ENCODE measurements at places on chromosomes 4 and X. TPM values are rescaled to one million over a fixed set of nuclear protein-coding genes. Genes with fewer than 3 reads are reported as not detected.

Gene SMIM10
- 0.31 TPM for total RNA-seq

Gene SNCA
- not detected for total RNA-seq

Gene OTUD6A
- not detected for total RNA-seq

GRCh38 chr4:89111833-89112563 is 665 bp downstream of the TIGD2 start:
- DNase-seq: no peak

DNA sequence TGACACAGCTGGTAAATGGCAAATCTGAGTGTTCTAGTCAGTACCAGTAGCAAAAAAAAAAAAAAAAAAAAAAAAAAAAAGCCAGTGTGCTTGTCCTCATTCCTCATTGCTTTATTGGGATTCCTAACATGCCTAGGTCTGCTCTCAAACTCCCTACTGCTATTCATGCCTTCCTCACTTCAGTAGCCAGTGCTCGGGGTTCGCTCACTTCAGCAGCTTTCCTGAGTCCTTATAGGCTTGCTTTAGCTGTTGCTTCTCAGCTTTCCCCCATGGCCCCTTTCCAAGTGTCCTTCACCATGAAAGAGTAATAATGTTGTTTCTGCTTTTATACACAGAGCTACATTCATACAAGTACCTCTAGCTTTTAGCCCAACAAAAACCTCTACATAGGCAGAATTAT is 30.8 kb downstream of the SLITRK2 start:
- DNase-seq: no peak

GRCh38 chr4:6121941-6122340 is 78.4 kb downstream of the JAKMIP1 start:
- DNase-seq: no peak

DNA sequence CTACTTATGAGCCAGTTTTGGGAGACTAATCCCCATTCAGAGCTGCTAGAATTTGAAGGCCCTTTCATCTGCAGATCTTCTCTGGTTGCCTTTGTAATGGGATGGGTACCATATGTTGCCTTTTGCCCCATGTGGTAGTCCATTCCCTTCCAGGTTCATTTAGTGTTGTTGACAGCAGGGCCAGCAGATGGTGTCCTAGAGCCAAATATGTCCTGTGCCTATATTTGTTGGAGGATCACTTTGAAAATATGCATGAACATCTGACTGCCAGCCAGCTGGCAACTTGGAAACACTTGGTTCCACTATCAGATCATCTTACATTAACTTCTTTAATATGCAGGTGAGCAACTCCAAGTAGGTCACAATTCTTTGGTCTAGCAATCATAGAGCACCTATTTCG is 30.4 kb downstream of the CFAP299 start:
- DNase-seq: peak; percentile 86

DNA sequence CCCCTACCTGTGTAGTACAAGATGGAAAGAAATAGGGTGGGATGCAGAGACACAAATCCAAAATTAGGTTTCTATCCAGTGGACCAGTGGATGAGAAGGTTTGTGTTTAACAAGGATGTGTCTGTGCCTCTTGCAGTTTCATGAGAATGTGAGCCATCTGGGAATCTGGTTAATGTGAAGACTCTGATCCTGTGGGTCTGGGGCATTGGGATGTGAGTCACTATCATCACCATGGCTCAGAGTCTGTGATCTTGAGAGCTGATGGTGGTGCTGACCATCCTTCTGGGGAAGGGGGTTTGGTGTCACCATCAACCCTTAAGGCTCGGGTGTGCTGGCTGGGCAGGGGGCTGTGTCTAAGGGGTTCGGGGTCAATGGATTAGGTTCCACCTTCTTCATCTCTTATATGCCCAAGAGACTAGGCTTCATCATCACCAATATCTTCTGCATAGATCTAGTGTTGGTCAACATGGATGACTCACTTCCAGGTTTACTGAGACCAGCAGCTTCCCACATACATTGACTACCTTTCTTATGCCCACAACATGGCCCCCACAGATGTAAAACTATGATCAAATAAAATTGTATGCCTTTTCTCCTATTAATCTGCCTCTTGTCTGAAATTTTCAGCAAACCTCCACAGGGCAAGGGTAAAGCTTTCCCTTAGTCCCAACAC is 65.7 kb upstream of the MID1 start:
- DNase-seq: no peak

DNA sequence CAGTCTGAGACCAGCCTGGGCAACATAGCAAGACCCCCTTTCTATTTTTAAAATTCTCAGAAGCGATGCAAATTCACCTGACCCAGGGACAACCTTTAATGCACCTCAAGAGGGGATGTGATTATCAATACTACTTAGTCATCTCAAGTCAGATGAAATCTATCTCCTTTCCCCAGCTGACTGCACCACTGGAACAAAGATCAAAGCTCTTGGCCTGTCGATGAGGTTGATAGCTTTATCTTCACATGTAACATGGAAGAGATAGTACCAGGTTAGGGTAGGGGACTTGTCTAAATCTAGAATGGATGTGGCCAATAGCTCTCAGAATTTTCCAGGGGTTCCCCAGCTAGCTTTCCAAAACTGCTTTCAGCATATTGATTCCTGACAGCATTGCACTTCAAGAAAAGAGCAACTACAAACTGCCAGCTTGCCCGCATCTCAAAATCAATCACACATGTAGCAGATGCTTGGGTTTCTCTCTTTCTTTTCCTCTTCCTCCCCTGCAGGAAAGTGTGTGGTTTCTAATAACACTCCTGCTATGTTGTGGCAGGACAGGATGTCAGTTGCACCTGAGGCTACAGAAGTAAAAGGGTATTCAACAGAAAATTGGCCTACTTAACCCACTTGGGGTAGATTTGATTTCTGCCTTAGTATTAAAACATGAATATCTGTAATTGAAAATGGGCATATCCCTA is 12.2 kb upstream of the TMEM164 start:
- DNase-seq: no peak

- no peak for DNase-seq
Measured at GRCh38 chr4:138039010-138039409, 203.1 kb downstream of the SLC7A11 start.

All from myocyte (in vitro differentiated cells).